Activated T-helper 17 cell treated with anti-CD3 and anti-CD28 coated beads, Interleukin-2, amount 50 U/mL, for 72 hours (primary cell): ENCODE measurements at places on chromosomes 6 and 20. TPM values are rescaled to one million over a fixed set of nuclear protein-coding genes. Genes with fewer than 3 reads are reported as not detected.

GRCh38 chr6:93453956-93454355, 34.6 kb upstream of the EPHA7 start:
- no peak for ATAC-seq

DNA sequence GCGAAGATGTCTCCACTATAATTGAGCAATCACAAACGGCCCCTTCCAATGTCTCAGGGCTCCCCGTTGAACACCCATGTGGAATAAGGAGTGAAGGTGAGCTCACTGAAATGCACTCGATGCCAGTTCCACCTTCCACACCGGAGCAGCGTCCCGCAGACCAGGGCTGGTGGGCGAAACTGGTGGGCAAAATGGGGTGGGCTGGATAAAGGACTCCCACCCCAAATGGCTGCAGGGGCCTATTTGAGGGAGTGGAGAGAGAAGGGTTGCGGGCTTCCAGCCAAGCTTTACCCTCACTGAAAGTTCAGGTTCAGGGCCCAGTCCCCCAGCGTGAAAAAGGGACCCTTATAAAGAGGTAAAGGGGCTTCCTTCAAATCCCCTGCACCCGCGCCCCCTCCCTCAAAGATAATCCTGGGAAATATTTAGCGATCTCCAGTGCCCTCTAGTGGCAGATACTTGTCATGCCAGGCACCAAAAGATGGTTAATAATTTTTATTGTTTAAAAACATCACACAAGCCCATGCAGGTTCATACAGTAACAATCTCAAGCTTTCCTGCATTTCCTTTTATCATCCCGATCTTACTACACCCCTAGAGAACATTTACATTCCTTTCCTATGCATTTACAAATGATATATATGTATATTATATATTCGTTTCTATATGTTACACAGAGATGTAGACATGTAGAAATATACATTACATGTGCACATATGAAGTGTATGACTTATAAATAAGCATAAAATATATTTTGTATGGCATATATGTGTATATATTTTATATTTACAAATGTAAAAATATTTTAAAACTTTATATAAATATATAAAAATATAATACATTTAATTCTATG, 58.2 kb upstream of the NKX2-2 start:
- no peak for ATAC-seq

GRCh38 chr20:32534661-32535240, 50.4 kb downstream of the NOL4L start:
- ATAC-seq: peak; percentile 41

DNA sequence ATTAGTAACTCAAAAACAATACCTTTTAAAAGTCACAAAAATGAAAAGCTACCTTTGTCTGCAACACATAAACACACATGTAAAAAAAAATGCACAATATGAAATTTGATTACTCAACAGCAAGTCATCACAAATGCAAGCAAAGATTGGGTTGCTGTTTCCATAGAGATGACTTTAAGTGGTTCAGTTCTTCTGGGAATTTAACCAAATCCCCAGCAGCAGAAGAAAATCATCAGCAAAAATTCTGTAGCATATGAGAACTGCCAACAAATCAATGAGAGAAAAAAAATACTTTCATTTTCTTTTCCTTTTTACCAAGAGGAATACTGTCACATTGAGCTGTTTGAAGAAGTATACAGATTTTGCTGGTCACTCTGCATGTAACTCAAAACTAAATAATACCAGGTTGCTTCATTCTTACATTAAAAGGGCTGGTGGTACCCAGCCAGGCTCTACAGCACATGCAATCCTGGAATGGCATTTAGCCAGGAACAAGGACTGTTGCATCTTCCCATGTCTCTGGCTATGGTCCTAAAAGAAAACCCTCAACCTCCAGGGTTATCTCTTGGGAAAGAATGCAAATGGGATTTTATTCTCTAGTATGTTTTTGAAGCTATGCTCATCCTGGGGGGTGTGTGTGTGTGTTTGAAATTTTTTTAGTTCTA, 158.3 kb downstream of the OPRM1 start:
- peak; percentile 80 for ATAC-seq

GRCh38 chr20:47031821-47032220, 137.2 kb downstream of the EYA2 start:
- ATAC-seq: no peak

GRCh38 chr6:4645713-4646360, 130.4 kb upstream of the CDYL start:
- no peak for ATAC-seq

DNA sequence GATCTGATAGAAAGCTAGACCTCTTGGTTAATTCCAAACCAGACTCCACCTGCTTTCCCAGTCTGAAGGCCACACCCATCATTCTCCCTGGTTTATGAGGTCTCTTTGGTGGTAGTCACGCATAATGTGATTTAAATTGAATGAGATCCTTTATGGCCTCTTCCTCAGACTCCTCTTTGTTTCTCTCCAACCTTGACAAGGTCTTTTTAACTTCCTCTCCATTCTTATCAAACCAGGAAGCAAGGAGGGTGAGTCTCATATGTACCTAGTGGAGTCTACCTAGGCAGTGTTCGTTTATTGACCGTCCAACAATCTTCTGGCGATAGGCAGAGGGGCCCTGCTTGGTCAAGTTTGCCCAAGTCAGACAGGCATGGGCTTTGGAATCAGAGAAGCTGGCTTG, 184.2 kb upstream of the LAMP5 start:
- ATAC-seq: no peak

HMGN4 gene
- total RNA-seq: 84.3 TPM

INSM1 gene
- total RNA-seq: 2.8 TPM
